Stimulated activated CD8-positive, alpha-beta memory T cell treated with anti-CD3 and anti-CD28 coated beads, Interleukin-15, amount 100 ng/mL, for 4 hours (primary cell): ENCODE measurements at places on chromosomes 3 and 15.

- DNase-seq = no peak
Observed at GRCh38 chr3:81302045-81302444, 459.4 kb downstream of the GBE1 start.

DNA sequence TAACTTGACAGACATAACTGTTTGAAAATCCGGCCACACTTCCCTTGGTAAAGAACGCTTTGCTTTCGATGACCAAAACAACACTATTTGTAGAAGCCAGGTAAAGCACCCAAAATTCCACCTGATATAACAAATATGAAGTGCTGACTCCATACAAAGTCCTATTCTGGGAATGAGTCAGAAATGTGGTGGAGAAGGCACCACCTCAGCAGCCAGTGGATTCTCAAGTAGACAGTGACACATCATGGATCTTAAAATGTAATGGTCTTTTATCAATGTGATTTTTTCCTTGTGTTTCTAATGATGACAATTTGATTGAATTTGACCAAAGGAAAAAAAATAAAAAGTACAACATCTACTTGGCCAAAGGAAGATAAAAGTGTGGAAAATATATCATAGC is 135.0 kb upstream of the WNT5A start:
- no peak for DNase-seq

- peak; percentile 6 for DNase-seq
Observed at GRCh38 chr3:174440741-174441587, 418.2 kb upstream of the NAALADL2 start.

DNA sequence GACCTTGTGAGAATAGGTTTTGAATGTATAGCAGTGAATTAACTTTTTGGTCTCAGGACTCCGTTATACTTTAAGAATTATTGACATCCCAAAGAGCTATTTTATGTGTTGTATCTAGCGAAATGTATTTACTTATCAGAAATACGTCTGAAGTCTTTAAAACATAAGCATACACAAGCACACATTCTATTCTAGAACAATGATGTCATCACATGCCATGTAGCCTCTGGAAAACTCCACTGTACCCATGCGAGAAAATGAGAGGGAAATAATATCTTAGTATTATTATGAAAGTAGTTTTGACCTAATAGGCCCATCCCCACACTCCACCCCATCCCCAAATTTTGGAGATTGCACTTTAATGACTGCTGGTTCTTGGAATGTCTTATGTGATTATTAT is 1.5 kb downstream of the POLR2M start:
- no peak for DNase-seq

DNA sequence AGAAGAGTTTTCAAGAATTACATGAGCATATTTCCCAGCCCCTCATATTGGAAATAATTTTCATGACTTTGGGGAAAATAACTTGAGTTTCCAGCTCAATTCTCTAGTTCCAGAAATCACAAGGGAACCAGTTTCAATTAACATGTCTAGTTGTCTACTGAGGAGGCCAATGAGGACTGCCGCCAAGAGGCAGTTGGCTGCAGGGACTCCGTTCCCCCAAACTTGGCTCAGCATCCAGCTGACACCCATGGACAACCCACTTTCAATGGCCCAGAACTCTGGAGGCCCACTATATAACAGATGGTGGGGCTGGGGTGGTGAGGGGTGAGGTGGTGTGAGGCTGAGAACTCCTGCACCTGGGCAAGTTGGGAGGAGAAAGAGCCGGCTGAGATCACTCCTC is 86.5 kb upstream of the TNFAIP8L3 start:
- DNase-seq = no peak

GRCh38 chr3:134978658-134979057 is 183.6 kb downstream of the EPHB1 start:
- DNase-seq = no peak

DNA sequence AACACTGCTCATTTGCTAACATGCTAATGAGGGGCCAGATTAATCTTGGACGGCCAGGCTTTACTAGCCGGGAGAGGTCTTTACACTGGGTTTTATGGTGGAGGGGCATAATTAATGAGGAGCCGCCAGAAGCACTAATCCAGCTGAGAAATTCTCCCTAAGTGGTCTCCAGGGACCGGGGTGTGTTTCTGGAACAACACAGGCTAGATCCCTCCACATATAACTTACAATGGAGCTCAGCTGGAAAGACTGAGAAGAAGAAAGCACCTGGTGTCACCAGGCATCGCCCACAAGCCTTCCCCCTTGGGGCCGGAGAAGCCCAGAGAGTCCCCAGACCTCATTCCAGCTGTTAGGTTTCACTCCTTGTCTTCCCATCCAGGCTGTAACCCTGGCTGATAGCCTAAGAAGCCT is 127.5 kb downstream of the MEGF11 start:
- DNase-seq = no peak

GRCh38 chr3:138600100-138600745 is 6.2 kb upstream of the CEP70 start:
- DNase-seq = no peak

GRCh38 chr3:174255454-174255853 is 603.7 kb upstream of the NAALADL2 start:
- no peak for DNase-seq

GRCh38 chr3:12759097-12759679 is at the start of gene TMEM40:
Gene TMEM40 (minus strand): TSS chr3:12759259. CDS start chr3:12749832, 9,427 bp downstream.
- no peak for DNase-seq

DNA sequence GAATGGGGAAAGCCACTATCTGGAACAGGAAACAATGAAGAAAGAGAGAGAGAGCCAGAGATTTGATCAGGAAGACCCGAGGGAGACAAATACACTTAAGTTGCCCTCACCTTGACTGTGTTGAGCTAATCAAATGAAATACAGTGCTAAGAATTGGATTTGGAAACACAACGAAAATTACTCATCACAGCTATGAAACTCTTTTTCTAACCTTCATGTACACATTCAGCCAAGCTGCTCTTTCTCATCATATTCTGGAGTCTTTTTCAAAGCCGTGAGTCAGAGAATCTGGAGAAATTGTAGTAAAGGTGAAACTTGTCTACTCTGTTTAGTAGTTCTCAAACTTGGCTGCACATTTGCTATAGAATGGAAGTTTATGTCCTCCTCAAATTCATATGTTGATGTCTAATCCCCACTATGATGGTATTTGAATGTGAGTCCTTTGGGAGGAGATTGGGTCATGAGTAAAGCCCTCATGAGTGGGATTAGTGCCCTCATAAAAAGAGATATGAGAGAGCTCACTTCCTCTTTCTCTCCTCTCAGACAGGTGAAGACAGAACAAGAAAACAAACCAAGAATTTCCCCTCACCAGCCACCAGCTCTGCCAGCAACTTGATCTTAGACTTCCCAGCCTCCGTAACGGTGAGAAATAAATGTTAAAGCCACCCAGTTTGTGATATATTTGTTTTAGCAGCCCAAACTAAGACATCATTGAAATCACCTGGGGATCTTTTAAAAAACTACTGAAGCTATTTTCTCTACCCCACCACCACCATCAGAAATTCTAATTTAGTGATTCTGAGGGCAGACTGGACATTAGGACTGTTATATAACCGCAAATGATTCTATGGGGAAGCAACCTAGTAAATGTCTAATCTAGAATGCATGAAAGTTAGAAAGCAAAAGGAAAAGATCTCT is 143.6 kb upstream of the GRM7 start:
- DNase-seq = no peak

DNA sequence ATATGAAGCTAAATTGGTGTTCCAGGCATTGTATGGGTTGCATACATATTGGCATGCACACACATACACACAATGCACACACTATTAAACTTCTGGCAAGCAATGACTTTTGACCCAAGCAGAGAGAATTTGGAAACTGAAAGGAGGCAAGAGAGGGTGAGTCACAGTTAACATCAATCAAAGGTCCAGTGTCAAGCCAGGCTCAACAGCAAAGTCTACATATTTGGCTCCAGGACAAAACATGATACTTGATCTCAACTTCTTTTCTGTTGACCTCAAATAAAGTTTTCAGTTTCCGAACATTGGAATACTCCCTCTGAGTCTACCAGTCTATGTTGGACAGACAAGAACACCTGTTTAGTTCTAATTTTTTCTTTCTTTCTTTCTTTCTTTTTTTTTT is 28.3 kb downstream of the IL12A start:
- no peak for DNase-seq

DNA sequence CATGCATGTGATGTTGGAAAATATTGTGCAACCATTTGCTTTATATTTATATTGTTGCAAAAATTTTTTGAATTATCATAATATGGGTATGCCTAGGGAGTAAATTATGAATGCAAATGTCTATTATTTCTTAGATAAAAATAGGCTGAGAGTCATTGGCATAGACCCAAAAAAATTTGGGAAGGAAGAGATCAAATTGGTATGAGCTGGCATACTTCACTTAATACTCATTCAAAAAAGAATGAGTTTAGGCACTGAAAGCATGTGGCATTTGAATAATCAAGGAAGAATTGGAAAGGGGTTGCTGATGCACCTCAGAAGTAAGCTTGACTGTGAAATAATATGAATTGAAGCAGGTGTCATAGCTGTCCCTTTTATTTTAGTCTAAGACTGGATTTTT is 764.0 kb upstream of the DPPA4 start:
- DNase-seq = no peak

GRCh38 chr15:36598529-36599177 is 19.2 kb downstream of the CDIN1 start:
- no peak for DNase-seq

GRCh38 chr15:51533672-51534398 is 88.7 kb downstream of the DMXL2 start:
- no peak for DNase-seq

DNA sequence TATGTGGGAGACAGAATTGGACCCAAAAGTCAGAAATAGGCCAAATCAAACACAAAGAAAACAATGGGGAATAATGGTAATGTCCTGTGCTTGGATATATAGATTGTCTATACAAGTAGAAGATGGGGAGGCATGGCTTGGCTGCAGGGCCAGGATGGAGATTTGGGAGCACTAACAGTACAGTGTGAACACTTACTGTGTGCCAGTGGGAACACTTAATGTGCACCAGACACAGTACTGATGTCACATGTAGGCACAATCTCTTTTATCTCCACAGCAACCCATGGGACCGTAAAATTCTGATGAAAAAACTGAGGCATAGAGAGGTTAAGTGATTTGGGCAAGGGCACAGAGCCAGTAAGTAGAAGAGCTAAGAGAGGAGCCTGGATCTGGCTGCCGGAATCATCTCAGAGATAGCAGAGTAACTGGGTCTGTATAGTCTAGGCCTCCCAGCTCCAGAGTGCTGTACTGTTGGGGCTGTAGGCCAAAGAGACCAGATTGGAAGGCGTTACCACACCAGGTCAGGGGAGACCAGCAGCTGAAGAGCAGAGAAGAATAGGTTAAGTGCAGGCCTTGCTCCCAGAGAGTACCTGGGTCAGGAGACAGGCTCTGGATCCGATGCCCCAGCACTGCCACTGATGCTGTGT is 63.3 kb downstream of the RLBP1 start:
- DNase-seq = no peak

DNA sequence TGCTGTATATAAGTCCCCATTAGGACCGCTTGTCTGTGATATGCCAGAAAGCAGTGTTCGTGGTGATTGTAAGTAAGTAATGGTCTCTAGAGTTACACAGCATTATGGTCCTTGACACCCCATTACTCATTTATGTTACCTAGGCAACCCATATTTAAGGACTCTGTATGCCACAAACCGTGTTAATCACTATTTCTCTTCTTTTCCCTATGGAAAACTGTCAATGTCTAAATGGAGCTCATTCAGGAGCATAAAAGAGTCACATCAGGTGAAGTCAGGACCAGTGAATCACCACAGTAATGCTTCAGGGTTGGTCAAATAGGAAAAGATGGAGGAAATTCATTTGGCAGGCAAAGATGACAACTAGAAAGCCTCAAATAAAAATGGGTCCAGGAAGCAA is 146.6 kb upstream of the PEX5L start:
- no peak for DNase-seq

- no peak for DNase-seq
Observed at GRCh38 chr3:75001330-75001729, 386.9 kb upstream of the CNTN3 start.

- no peak for DNase-seq
Observed at GRCh38 chr3:133393204-133393603, 6.7 kb upstream of the BFSP2 start.

- no peak for DNase-seq
Observed at GRCh38 chr15:39344662-39345141, 236.2 kb upstream of the THBS1 start.

- DNase-seq = no peak
Observed at GRCh38 chr3:25397150-25397549, 30.9 kb upstream of the RARB start.

DNA sequence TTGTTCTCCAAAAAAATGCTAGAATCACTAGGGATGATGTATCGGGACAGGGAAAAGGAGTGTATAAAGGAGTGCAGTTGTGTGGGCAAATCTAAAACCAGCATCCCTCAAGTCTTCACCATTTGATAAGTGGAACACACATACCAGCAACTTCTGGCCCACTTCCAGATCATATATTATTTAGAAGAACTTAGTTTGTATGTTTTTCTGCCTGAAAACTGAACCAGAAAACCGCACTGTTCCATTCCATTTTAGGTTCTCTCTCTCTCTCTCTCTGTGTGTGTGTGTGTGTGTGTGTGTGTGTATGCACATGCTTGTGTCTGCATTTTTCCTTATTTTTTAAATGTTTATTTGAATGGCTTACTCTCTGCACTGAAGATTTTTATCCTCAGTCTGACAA is 93.5 kb downstream of the SERPINI1 start:
- no peak for DNase-seq
